Esophagus squamous epithelium (tissue), 5 donors: ENCODE measurements at places on chromosomes 13 and 19. TPM values are rescaled to one million over a fixed set of nuclear protein-coding genes. Genes with fewer than 3 reads are reported as not detected.

GRCh38 chr13:37306778-37307544 is 201.5 kb upstream of the CSNK1A1L start:
- no peaks in the 10 kb centered on the region for H3K27me3 ChIP-seq
- no peak overlapping the region for H3K4me3 ChIP-seq

- H3K27ac ChIP-seq: no peak overlapping the region
- no peaks in the 10 kb centered on the region for H3K27me3 ChIP-seq
- DNase-seq: no peak
- H3K36me3 ChIP-seq: peaks cover 96% of the 10 kb centered on the region
- no peak overlapping the region for H3K4me3 ChIP-seq
Measured at GRCh38 chr19:34348899-34349487, 16.0 kb upstream of the GPI start.

DNA sequence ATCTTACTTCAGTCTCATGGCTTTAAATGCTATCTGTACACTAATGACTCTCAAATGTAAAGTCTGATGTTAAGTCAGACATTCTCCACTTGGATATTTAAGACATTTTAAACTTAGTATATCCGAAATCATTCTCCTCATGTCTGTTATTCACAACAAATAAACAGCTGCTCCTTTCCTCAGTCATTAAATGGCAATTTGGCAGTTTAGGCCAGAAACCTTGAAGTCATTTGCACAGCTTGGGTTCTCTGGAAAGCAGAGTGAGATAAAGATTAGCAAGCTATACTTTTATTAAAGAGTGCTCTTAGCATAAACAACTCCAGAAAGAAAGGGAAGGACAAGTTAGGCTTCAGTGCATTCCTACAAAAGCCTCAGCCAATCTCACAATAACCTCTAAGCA is 53.7 kb downstream of the DNAJC15 start:
- peaks cover 6% of the 10 kb centered on the region for H3K36me3 ChIP-seq
- no peak overlapping the region for H3K27ac ChIP-seq
- DNase-seq: no peak

GRCh38 chr13:113777311-113778260 is 18.6 kb downstream of the TMEM255B start:
- H3K36me3 ChIP-seq: no peaks in the 10 kb centered on the region
- no peaks in the 10 kb centered on the region for H3K27me3 ChIP-seq
- peaks cover 16% of the 10 kb centered on the region for H3K4me1 ChIP-seq
- H3K27ac ChIP-seq: no peak overlapping the region
- DNase-seq: no peak
- no peak overlapping the region for H3K4me3 ChIP-seq

The ZNF77 gene
- 5.9 TPM for total RNA-seq
